Stimulated activated naive CD4-positive, alpha-beta T cell treated with Interleukin-2 at 50 U/mL for 16 hours (primary cell): ENCODE measurements at places on chromosomes 2 and 18.

GRCh38 chr2:169964740-169965139, 137.5 kb downstream of the UBR3 start:
- no peak for DNase-seq

GRCh38 chr2:119233326-119234020, 9.8 kb downstream of the STEAP3 start:
- no peak for DNase-seq

DNA sequence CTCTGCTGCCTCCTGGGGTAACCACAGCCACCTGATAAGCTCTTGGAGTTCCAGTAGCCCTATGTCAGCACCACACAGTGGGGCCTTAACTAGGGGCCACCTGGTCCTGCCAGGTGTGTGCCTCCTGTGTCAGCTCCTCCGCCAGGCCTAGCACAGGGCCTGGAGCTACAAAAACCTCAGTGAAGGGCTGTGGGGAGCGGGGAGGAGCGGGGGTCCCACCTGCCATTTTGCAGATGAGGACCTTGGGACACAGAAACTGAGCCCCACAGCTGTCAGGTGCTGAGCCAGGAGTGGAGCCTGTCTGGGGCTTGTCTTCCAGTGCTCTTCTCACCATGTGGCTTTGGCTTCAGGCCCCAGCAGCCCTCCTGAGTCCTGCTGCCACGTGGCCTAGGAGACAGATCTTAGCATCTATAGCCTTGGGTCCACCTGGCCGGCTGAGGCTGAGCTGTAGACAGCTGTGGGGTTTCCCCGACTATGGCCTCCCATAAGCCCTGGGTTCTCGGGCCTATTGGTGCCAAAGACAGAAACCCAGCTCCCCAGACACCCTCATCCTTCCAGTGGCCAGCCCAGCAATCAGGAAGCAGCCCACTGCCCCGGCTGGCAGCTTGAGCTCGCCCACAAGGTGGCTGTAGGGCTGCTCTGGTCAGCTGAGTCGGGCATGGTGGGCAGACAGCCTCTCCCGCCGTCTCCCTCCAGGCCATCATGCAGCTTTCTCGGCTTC, 104.5 kb upstream of the MCFD2 start:
- DNase-seq, result no peak

DNA sequence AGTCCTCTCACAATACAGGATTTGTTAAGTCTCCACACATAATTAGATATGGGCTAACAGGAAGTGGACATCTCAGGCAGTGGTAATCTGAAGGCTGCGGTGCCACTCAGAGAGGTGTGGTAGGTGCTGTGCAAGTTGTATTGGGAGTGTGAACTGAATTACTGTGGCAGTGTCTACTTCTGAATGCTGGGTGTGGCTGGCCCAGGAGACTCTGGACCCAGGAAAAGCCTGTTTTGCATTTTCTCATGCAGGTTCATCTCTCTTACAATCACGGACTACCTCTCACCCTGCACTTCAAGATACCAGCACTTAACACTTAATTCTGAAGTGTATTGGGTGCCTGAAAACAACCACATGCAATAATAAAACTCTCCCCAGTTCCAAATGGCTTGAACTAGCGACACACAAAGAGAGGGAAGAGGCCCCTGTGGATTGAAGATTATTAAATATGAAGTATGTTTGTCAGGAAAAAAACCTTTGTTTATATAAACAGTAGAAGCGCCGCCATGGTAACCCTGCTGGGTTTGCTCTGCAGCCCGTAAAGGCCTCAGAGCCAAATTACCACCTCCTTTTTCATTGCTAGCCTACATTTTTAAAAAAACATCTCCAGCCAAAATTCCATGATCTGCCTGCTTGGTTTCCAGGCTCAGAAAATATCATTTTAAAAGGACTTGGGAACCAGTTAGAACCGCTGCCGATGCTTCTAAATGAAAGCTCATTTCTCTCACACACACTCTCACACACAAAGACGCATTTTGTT, 77.5 kb downstream of the GFPT1 start:
- DNase-seq, result no peak

DNA sequence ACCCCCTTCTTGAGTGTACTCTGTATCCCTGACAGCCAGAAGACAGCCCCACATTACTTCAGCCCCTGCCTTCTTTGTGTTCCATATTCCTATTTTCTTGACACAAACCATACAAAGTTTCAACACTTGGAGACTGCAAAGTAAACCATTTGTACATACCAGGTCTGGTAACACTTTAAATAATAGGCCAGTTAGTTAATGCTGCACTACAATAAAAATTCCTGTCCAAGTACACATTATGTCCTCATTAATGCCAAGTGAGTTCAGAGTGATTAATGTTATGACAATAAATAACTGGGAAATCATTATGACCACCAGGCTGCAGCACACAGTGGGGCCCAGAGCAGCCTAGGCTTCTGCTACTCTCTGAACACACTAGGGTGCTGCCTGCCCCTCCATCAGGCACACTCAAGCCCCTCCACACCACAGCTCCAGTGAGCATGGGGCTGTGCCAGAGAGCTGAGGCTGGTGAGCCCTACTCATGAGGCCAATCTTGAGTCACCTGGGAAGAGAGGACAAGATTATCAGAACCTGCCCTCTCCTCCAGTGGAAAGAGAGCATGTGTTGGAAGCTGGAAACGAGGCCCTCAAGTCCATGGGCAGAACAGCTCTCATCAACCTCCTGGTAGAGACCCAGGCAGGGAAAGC, 138.7 kb downstream of the TTC32 start:
- DNase-seq, result no peak

GRCh38 chr2:36658277-36658748, 38.2 kb upstream of the VIT start:
- DNase-seq, result no peak

DNA sequence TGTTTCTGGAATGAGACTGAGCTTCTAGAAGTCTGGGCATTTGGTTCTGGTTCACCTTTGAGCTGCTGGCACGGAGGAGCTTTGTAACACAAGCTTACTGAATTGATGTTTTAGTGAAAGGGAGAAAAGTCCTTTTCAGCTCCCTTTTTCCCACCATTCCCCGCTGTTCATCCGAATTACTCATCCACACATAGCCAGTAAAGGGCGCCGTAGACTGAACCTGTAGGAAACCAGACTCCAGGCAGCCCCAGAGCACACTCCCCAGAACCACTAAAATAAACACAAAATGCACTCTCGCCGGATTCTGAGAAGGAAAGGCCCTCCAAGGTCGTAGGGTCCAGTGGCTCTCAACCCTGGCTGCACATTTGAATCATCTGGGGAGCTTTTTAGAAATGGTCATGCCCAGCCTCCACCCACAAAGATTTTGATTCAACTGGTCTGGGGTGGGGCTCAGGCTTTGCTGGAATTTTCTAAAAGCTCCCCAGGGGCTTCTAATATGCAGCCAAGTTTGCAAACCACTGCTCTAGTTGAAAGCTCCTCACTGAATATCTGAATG, 29.6 kb downstream of the TCF7L1 start:
- DNase-seq, result no peak

GRCh38 chr18:3830604-3831003, 380.6 kb downstream of the TGIF1 start:
- no peak for DNase-seq

DNA sequence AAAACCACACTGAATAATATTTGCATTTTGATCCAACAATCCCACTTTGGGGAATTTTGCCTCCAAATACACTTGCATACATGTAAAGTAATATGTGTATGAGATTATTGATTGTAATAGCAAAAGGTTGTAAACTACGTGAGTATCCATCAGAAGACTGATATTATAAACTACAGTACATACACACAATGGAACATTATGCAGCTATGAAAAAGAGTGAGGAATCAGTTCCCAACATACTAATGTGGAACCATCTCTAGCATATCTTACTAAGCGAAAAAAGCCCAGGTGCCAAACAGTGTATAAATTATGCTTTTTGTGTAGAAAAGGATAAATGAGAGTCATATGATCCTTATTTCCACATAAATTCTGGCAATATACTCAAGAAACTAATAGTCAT, 16.0 kb upstream of the C2orf74 start:
- DNase-seq, result no peak

DNA sequence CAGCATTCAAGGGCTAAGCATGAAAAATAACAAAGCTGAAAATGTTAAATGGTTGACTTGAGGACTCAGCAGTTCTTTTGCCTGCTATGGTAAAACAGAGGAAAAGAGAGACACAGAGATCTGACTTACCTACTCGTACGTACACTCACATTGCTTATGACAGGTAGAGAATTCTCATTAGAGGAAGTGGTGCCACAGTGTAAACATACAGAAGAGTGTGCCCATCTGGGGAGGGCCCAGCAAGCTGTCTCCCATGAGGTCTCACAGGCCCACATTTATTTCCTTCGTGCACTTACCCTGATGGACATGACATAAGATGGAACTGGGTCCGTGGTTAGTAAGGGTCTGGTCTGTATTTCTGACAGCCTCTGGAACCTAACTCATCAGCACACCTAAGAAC, 729.1 kb downstream of the BCL11A start:
- no peak for DNase-seq

- no peak for DNase-seq
Measured at GRCh38 chr18:21117409-21118131, 6.0 kb upstream of the ROCK1 start.

DNA sequence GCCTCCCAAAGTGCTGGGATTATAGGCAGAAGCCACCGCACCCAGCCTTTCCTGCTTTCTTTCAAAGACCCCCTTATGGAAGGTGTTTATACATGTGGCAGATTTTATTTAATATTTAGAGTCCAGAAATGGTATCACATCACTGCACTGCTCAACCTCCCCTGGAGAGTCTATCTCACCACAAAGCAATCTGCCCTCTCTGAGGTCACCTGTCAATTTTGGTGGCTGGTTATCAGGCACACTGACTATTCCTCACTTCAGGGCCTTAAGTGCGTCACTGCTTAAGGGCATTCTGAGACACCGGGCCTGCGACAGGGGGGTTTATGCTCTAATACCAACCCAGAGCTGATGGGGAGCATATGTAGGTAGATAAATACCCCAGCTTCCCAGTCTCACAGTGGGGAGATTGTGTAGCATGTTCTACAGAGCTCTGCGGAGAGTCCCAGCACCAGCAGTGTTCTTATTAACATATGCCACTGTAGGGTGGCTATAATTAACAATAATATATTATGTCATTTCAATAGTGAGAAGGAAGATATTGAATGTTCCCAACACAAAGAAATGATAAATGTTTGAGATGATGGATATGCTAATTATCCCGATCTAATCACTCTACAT, 42.7 kb upstream of the ZDBF2 start:
- DNase-seq, result no peak

DNA sequence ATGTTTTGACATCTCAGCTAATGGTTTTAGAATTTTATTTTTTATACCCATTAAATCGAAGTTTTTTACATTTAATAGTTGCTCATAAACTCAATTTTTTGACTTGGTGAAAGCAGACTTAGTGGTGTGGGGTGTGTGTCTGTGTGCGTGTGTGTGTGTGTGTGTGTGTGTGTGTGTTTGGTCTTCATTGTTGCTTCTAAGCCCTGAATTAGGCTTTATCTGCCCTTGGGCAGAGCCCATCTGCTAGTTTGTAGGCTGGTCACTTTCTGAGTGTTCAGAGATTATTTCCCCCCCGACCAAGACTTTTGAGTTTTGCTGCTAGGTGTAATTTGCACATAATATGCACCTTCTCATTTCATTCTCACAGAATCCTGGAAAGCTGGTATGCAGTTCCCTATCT, 14.3 kb downstream of the PAX3 start:
- DNase-seq, result no peak

DNA sequence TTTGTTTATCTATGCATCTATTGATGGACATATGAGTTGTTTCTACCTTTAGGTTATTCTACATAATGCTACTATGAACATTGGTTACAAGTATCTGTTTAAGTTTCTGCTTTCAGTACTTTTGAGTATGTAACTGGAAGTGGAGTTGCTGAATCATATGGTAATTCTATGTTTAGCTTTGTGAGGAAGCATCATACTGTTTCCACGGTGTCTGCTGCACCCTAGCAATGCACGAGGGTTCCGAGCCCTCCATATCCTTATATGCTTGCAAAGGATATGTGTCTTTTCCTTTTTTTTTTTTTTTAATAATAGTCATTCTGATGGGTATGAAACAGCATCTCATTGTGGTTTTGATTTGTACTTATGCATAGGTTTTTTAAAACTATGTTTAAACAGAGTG, 83.7 kb downstream of the FMNL2 start:
- no peak for DNase-seq
